Left renal pelvis (tissue), 4 donors: ENCODE measurements at places on chromosomes 1 and 21. TPM values are rescaled to one million over a fixed set of nuclear protein-coding genes. Genes with fewer than 3 reads are reported as not detected.

GRCh38 chr21:17523007-17523451, 10.2 kb downstream of the CXADR start:
- no peak for DNase-seq

GRCh38 chr1:65459397-65459768, 38.9 kb downstream of the LEPR start:
- no peak for DNase-seq

C1QA gene
- polyA plus RNA-seq: 14.8 TPM

DNA sequence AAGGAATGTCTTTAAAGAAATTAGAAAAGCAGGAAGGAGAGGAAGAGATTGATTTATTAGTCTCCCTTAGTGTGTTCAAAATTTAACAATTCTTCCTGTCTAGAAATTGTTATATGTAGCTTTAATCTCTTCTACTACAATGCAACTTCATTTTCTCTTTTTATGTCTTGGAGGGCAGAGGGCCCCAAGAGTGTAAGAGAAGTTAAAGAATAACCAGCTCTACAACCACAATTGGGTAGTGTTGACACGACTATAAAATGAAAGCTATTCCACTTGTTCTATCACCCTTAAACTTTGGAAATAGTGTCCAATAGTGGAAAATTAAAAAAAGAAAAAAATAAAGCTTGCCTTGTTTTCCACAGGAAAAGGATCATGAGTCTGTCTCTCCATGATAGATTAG, 82.6 kb upstream of the DPYD start:
- no peak for DNase-seq

GRCh38 chr1:219812491-219813203, 115.7 kb downstream of the SLC30A10 start:
- no peak for DNase-seq

DNA sequence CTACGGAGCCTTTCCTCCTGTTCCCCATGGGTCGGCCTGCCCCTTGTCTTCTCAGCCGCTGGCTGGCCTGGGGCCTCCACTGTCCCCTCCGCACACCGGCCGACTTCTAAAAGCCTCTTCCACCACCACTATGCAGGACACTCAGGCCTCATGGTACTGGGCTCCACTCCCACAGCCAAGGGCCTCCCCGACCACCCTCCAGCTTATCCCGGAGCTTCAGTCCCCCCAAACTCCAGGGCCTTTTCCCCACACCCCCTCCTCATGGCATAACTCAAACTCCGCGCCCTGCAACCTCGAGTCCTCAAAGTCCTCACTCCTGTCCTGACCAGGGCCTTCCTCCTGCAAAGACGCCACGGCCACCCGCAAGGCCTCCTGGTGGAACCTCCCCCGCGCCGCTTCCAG, 2.0 kb downstream of the LRRC41 start:
- no peak for DNase-seq
